ENCODE measurements at places on chromosomes 6 and 20. TPM values are rescaled to one million over a fixed set of nuclear protein-coding genes. Genes with fewer than 3 reads are reported as not detected.

The PKHD1 gene
- 0.03 TPM for total RNA-seq

The GPR63 gene
- 1.6 TPM for total RNA-seq

The CD93 gene
- not detected for total RNA-seq

The AKAP7 gene
- 13.8 TPM for total RNA-seq

The VWA7 gene
- total RNA-seq: not detected

The NFATC2 gene
- total RNA-seq: 1.8 TPM

The OSBPL2 gene
- total RNA-seq: 24.0 TPM

The KHDC1 gene
- not detected for total RNA-seq

The ZNF391 gene
- 2.7 TPM for total RNA-seq

The FAM120B gene
- 11.3 TPM for total RNA-seq

The ZBP1 gene
- not detected for total RNA-seq

The KCNK5 gene
- total RNA-seq: 0.32 TPM

The HCRTR2 gene
- total RNA-seq: not detected

The SLC22A23 gene
- total RNA-seq: 8.0 TPM

The RBPJL gene
- total RNA-seq: not detected

The TNFRSF6B gene
- total RNA-seq: 1.6 TPM

The ADIG gene
- not detected for total RNA-seq

The RPN2 gene
- 702 TPM for total RNA-seq

Measured in SK-MEL-5 (cell line).